ENCODE measurements at places on chromosomes 7 and 10. TPM values are rescaled to one million over a fixed set of nuclear protein-coding genes. Genes with fewer than 3 reads are reported as not detected.

GRCh38 chr7:18290223-18290622 lies 205.3 kb upstream of the HDAC9 start:
- no peak for DNase-seq

DNA sequence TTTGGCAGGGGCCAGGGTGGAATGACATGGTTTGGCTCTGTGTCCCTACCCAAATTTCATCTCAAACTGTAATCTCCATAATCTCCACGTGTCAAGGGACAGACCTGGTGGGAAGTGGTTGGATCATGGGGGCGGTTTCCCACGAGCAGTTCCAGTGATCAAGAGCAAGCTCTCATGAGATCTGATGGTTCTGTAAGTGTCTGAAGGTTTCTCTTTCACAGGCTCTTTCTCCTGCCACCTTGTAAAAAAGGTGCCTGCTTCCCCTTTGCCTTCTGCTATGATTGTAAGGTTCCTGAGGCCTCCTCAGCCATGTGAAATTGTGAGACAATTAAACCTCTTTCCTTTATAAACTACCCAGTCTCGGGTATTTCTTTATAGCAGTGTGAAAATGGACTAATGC lies 188.3 kb downstream of the CHCHD3 start:
- DNase-seq = no peak

DNA sequence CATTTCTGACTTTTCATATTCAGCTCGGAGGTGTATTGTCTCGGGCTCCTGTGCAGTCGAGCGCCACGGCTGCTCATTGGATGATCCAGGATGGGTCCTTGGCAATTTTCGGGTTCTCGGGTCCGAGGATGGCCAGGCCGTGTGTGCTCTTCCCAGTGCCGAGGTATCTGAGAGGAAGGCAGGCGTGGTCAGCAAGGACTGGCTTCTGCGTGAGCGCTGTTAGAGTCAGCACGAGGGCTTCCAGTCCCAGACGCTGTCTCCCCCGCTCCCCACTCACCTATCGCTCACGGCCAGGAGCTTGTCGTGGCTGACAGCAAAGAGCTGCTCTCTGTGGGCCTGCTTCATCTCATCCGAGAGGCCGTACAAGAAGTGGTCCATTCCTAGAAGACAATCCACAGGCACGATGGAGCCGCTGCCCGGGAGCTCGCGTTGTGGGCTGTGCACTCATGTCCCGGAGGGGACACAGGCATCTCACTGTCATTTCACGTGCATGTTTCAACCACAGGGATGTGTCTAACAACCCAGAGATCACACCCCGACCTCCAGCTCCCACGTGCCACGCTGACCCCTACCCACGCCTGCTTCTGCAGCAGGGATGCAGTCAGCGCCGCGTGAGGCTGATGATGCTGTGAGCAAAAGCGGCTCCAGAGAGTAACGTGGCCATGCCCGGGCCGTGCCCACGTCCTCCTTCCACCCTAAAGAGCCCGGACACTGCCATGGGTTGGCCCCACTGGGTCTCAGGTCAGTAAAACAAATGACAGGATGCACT lies 34.4 kb downstream of the PITRM1 start:
- DNase-seq = no peak

Gene LRIT1
- total RNA-seq = not detected
